ENCODE measurements at places on chromosomes 4 and X.

DNA sequence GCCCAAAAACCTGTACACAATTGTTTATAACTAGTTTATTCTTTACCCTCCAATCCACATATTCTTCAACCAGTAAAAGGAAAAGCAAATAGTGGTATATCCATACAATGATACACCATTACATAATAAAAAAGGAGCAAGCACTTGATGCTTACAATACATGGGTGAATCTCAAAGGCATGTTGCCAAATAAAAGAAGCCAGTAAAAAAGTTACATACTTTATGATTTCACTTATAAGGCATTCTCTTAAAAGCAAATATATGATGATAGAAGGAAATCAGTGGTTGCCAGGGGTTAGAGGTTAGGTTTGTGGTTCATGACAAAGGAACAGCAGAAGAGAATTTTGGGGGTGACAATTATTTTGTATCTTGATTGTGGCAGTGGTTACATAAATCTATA is 896.1 kb upstream of the LCORL start:
- DNase-seq: no peak

GRCh38 chrX:125436855-125437254 is 117.2 kb downstream of the TEX13C start:
- no peak for DNase-seq

- no peak for DNase-seq
Measured at GRCh38 chr4:18593297-18594002, 571.9 kb upstream of the LCORL start.

- peak; percentile 17 for DNase-seq
Measured at GRCh38 chrX:148500423-148501385, at the start of gene AFF2. TSS of gene AFF2 (plus strand) at chrX:148500617. CDS start at chrX:148501098, 481 bp downstream.

- DNase-seq: no peak
Measured at GRCh38 chr4:123530357-123530756, 133.8 kb downstream of the SPRY1 start.

GRCh38 chr4:124427095-124427767 is 285.3 kb downstream of the ANKRD50 start:
- DNase-seq: no peak

GRCh38 chr4:99208719-99209075 is 10.3 kb downstream of the ADH6 start:
- DNase-seq: no peak

DNA sequence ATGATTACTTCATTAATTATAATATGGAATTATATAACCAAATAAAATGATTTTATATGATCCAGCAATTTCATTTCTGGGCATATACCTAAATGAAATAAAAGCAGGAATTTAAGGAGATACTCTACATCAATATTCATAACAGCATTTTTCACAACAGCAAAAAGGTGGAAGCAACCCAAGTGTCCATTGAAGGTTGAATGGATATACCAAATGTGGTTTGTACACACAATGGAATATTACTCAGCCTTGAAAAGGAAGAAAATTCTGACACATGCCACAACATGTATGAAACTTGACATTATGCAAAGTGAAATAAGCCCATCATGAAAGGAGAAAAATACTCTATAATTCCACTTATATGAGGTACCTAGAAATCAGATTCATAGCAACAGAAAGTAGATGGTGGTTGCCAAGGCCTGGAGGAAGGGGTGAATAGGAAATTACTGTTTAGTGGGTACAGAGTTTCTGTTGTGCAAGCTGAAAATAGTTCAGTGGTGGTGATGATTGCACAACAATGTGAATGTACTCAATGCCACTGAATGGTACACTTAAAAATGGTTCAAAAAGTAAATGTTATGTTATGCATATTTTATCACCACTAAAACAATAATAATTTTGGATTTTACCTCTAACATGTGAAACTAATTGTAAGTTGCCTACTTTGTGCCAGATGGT is 471.5 kb downstream of the SPRY1 start:
- no peak for DNase-seq

- DNase-seq: no peak
Measured at GRCh38 chrX:19683358-19683757, 168.1 kb upstream of the MAP3K15 start.

DNA sequence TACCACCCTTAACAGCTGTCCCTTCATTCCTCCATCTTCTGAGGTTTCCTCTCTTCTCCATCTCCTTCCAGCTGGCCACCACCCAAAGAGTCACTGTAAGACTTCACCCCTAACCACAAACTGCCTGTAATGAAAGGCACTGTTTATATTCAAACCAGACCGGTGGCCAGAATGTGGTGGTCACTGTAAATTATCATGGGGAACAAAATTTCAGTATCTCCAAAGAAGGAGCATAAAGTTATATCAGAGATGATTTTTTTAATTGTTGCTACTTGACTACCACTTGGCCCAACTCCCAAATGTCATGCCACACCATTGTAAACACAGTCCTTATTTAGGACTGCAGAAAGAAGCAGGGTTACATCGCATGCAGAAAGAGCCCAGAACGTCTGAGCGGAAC is 44.8 kb downstream of the SMARCA1 start:
- DNase-seq: no peak

DNA sequence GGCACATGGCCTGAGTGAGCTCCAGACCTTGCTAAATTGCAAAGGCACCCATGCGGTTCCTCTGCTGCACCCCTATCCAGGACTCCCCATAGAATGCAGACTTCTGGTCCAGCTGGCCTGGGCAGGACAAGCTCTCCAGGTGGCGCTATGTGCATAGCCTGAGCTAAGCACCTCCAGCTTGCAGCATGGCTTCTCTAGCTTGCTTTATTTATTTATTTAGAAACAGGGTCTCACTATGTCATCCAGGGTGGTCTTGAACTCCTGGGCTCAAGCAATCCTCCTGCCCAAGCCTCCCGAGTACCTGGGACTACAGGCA is 5.5 kb upstream of the WFS1 start:
- DNase-seq: no peak

- DNase-seq: no peak
Measured at GRCh38 chr4:1646690-1647089, 37.4 kb downstream of the FAM53A start.

DNA sequence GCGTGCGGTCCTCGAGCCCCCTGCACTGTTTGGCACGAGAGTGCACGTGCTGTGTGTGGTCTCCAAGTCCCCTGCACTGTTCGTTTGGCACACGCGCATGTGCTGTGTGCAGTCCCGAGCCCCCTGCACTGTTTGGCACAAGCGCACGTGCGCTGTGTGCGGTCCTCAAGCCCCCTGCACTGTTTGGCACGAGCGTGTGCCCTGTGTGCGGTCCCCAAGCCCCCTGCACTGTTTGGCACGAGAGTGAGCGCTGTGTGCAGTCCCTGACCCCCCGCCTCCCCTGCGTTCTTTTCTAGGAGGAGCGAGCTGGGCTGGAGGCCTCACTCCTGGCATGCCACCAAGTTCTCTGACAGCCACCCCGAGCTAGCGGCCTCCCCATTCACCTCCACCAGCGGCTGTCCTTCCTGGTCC is 76.5 kb upstream of the CLDN34 start:
- no peak for DNase-seq

DNA sequence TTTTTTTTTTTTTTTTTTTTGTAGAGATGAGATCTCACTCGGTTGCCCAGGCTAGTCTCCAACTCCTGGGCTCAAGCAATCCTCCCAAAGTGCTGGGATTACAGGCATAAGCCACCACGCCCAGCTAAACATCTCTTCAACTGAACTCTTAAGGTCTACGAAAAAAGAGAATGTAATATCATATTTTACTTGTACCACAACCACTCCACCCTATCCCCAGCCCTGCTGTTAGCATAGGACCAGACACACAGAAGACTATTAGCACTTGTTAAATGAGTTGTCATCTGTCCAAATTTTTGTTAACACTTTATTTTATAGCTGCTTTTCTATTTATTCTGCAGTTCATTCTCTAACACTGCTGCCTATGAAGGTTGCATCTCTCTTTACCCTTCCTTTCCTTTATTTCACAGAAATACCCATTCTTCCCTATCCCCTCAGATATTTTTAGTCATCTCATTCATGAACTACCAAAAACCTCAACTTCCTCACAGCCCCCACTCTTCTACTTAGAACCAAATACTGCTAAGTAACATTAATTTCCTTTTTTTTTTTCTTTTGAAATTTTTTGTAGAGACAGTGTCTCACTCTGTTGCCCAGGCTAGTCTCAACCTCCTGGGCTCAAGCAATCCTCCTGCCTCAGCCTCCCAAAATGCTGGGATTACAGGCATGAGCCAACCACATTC is 10.1 kb downstream of the SNX12 start:
- DNase-seq: no peak

DNA sequence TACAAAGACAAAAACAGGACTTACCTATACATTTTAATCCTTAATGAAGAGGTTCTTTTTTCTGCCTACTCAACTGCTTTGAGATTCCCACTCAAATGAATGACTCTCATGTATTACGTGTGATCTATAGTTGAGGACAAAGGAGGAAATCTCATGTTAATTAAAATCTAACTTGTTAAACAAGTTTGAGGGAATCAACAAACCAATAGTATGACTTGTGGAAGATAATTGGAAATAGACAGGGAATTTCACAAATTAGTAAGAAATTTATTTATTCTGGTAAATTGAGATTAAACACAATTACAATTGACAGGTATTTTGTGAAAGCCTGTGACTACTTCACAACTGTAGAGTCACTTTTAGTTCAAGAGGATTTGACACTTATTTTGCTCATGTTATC is at the start of gene TMPRSS11D:
TMPRSS11D (minus strand) TSS at position 101 of the 400 bp plus-strand sequence; CDS start at position 32, 69 bp downstream.
- DNase-seq: no peak

DNA sequence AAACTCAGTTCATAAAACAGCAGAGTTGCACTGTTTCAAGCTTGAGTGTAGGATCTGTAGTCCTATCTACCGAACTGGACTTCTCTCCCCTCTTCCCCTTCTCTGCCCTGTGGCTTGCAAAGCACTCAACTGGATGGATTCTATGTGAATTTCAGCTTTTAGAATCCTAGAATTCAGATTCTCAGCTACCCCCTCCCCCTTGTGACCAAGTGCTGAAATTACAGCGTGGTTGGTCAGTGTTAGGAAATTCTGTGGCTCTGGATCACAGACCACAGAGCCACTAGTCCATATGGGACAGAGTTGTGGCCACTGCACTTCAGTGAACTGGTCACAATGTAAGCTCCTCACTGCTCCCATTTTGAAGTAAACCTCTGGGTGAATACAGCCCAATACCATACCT is 64.6 kb upstream of the TRPC5 start:
- no peak for DNase-seq

GRCh38 chr4:3246458-3247398 is 2.2 kb upstream of the MSANTD1 start:
- DNase-seq: no peak

GRCh38 chr4:22071749-22072148 is 123.2 kb upstream of the KCNIP4 start:
- DNase-seq: no peak

- DNase-seq: no peak
Measured at GRCh38 chr4:78953769-78954666, 14.8 kb upstream of the PAQR3 start.

- DNase-seq: no peak
Measured at GRCh38 chr4:53816561-53816960, 225.3 kb upstream of the LNX1 start.

GRCh38 chr4:8058031-8058479 is 100.6 kb downstream of the ABLIM2 start:
- DNase-seq: no peak

DNA sequence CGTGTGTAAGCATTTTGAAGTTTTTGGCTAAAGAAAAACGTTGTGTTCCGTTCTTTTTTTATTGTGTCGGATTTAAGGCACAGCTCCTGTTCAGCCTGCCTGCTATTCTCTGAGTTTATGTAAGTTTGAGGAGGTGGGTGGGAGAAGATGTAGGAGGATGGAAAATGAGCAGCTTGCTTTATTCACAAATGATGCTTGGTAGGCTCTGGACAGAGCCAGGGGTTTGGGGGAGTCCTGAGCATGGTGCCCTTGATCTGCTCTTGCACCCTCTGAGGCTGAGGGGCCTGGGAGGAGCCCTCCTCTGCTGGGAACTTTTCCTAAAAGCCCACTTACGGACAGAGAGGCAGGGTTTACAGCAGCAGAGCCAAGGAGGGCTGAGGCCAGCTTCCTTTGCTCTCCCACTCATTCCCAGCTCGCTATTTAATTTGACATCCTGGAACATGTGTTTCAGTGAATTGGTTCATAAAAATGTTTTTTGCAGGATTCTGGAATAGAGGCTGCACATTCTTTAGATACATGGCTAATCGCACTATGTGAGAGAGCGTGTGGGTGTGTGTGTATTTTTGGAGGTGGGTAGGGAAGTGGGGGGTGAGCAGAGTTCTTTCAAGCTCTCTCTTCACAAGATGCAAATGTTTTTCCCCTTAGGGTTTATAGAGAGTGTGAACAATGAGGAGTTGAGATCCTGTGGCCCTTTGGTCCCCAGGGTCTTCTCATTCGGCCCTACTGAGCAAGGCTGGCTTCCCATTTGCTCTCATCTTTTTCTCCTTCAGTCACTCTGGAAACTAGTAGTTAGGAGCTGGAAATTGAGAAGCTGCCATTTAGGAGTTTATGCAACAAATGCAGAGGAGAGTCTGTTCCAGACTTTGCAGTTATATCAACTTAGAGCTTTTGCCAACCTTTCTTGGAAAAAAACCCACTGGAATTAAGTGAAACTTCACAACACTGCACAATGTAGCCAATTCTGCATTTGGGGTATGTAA is 32.1 kb downstream of the TMEM131L start:
- no peak for DNase-seq

- DNase-seq: no peak
Measured at GRCh38 chr4:18252052-18252451, 230.5 kb upstream of the LCORL start.

DNA sequence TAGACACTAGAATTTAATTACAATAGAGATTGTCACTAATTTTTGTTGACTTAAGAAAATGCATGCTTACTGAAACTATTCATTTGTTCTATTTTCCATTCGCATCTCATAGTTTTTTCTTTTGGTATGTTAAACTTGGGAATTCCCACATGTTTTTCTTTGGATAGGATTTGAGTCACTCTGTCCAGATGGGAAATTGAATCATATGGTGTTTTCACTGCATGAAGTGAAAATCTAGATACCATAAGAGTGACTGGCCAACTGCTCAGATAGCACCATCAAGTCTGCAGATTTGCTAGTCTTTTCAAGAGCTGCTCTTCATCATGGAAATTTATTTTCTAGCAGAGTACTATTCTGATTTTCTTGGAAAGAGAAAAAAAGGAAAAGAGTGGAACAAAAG is 172.6 kb downstream of the FAM47B start:
- no peak for DNase-seq

DNA sequence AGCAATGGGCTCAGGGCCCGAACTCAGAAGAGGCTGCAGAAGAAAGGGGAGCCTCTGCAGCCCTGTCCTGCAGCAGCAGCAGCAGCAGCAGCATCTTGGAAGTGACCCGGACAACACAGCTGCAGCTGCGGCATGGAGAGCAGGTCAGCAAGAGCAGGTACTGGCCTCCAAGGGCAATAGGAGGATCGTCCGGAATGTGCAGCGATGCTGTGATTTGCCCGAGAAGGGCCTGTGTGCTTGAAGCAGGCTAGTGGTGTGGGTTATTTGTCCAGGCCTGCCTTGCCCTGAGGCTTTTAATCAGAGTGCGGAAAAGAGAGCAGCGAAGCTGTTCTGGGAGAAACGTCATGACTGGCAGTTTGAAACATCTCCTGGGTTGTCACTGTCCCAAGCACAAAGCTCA is 126.0 kb downstream of the F11 start:
- no peak for DNase-seq

- no peak for DNase-seq
Measured at GRCh38 chr4:44965435-44966095, 239.2 kb upstream of the GNPDA2 start.

- DNase-seq: no peak
Measured at GRCh38 chrX:103913356-103914020, 48.9 kb upstream of the TMSB15B start.

All from T-helper 1 cell (primary cell).